ENCODE measurements at places on chromosomes 2 and 18.

DNA sequence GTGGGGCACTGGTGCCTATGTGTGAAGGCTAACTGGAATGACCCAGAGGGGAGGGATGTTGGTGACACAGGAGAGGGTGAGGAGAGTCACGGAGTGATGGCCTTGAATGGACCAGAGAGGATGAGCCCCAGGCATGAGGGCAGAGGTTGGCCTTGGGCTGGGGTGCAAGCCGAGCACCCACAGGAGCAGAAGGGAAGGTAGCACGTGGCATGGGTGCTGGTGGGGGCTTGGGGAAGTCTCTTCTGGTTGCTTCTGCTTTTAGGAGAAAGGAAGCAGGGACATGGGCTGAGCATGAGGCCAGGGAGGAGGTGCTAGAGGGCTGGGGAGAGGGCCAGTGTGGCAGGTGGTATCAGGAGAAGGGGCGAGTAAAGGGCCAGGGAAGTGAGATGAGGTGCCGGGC, 183.8 kb downstream of the DYSF start:
- DNase-seq, result no peak

DNA sequence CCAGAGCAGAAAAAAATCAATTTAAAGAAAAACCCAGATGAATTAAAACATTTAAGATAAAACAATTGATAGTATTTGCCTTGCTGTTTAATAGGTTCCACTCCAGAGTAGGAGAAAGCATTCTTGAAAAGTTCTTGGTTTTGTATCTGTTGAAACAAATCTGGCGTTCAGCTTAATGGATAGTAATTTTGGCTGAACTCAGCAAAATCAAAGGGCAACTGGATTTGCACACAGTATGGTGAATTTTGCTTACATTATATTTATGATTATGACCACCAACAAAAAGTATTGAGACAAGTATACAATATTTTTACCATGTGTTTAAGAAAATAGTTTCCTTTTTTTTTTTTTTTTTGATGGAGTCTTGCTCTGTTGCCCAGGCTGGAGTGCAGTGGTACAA, 34.0 kb downstream of the SLC4A10 start:
- no peak for DNase-seq

GRCh38 chr2:134009440-134009839, 244.4 kb upstream of the MGAT5 start:
- no peak for DNase-seq

DNA sequence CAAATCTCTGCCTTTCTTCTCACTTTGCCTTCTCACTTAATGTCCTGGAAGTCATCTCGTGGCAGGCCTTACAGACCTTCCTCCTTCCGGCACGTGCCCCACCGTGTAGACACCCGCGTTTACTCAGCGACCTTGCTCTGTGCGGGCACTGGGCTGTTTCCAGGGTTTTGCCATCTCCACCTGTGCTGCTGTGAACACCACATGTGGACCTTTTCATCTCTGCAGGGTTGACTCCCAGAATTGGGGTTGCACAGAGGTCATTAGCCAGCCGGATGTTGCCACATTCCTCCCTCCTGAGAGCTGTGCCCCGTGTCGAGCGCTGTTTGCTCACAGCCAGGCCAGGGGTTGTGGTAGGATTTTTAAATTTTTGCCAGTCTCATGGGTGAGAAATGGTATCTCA, 25.4 kb downstream of the KCNG2 start:
- DNase-seq, result no peak

GRCh38 chr2:98727369-98728087, 3.4 kb downstream of the MGAT4A start:
- DNase-seq, result no peak

DNA sequence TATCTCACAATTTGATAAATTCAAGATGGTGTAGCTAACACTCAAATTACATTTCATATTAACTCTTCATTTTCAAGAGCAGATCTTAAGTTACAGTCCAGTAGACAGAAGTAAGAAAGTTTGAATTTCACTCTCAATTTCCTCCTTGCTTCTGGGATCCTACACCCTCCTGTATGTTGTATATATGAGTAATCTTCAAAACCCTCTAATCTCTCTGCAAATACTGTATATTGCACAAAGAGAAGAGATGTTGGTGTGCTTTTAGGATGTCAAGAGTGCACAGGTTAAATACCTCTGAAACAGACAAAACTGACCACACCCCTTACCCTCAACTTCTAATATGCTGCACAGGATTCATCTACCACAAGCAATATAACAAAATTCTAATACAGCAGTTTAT, 6.7 kb downstream of the CHST9 start:
- no peak for DNase-seq

GRCh38 chr18:13989199-13989598, 73.9 kb upstream of the MC2R start:
- DNase-seq, result no peak

GRCh38 chr18:47987388-47987699, 56.9 kb upstream of the SMAD2 start:
- no peak for DNase-seq

GRCh38 chr2:241751776-241752175, 17.3 kb downstream of the D2HGDH start:
- DNase-seq, result no peak

DNA sequence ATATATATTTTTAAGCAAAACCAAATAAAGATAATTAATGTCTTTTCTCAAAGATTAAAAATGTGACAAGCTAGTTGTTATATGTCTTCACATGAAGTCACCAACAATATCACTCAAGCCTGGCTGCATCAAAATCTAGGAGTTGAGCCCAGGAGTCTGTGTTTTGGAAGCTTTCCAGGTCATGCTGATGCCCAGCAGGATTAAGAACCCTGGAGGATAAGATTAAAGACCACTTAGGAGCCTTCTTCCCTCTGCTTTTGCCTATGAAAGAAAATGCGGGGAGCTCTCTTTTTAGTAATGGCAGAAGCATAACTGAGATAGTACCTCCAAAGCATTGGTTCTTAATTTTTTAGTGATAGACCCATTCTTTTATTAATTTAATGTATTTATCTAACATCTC, 157.4 kb downstream of the ASXL3 start:
- DNase-seq, result no peak

GRCh38 chr18:63238693-63239075, 80.9 kb downstream of the BCL2 start:
- no peak for DNase-seq

DNA sequence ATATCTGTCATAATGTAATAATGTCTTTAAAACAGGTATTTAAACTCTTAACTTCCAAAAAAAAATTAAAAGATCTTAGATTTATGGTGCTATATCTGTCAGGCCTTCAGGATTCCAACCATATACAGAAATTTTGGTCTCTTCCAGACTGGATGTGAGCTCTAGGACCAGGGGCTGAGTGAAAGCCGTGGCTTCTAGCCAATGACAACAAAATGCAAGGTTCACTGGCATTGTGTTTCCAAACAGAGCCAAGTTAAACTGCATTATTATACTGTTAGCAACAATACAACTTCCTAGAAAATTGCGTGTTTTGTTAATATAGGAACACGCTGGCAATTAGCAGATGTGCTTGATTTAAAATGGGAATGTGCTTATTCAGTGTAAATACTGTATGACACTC, 809.8 kb upstream of the SOX11 start:
- no peak for DNase-seq

- no peak for DNase-seq
Measured at GRCh38 chr2:167862782-167863181, 384.6 kb downstream of the STK39 start.

DNA sequence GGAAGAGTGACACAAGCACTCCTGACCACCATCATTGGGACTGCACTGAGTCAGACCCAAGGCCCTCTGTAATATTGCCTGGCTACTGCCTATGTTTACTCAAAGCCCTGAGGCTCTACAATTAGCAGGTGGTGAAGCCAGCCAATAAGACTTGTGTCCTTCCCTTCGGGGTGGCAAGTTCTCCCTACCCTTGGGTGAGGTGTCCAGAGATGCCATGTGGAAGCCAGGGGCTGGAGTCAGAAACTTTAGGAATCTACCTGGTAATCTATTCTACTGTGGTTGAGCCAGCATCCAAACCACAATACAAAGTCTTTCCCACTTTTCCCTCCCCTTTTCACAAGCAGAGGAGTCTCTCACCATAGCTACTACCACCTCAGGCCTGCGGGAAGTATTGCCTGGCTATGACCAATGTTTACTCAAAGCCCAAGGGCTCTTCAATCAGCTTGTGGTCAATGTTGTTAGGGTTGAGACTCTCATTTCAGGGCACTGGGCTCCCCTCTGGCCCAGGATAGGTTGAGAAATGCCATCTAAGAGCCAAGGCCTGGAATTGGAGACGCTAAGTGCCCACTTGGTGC, 17.6 kb downstream of the DHRS9 start:
- no peak for DNase-seq

DNA sequence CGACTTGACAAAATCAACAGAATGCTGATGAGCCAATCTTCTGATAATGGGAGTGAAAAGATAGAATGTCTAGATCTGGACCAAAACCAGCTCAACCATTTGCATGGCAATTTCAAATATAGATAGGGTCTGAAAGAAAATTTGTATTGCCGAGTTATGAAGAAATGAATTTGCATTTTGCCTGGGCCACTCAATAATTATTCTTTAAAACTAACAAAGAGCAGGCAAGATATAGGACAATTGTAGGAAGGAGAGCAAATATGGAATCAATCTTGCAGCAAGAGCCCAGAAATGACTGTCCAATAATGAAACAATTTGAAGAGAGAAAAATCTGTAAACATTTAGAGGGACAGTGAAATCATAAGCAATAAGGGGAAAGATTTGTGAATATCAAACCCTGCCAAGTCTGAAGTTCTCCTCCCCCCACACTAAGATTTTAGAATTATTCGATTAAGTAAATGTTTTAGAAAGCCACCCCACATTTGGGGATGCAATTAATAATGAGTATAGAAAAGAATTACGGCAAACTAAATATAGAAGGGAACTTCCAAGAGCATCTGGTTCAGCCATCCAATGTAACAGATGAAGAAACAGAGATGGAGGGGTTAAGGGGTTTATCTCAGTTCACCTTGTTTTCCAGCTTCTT, 377.4 kb downstream of the SETBP1 start:
- DNase-seq, result no peak

DNA sequence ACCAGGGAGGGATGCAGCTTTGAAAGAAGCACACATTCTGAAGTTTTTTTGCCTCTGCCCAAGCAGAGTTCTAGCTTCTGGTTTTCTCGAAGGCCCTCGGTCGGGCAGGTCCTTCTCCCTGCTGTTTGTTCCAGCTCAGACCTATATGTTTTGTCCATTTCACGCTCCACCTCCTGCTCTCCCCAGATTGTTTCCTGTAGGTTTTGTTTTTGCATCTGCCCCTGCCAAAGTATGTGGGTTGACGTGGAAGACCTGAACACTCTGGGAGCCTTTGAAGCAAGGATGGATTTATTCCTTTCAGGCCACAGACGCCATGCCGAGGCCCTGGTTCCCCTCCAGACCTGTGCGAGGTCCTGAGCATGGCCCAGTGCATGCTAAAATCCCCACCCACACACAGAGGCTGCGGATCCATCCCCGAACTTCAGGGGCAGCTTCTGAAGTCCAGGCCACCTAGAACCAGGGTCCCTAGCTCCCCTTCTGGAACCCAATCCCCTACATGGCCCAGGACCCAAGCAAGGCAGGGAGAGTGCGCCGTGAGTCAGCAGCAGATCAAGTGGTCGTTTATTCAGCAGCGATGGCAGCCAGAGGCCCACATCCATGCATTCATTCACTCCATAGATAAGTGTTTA, 205.4 kb downstream of the KLHL29 start:
- DNase-seq, result no peak

Data from activated CD8-positive, alpha-beta memory T cell treated with anti-CD3 and anti-CD28 coated beads for 1 hour (primary cell).